ENCODE measurements at places on chromosomes 2 and 18.

DNA sequence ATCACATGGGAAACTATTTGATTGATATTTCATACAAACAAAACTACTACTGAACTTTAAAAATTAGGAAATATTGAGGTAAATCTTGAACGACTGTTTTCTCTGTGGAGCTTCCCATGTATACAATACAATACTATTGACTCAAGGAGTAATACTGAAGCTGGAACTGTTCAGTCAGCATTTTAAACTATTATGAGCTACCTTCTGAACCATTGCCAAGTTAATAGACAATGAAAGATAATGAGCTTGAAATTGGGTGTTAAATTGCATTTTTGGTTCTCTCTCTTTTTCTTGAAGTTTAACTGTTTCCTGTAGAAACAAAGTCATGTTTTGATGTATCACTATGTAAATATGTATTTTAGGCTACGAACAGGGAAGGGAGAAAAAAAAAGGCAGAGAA, 569.2 kb downstream of the ZEB2 start:
- DNase-seq, result no peak

GRCh38 chr2:147867050-147867449, 22.2 kb downstream of the ACVR2A start:
- no peak for DNase-seq

GRCh38 chr2:235135990-235136561, 184.3 kb downstream of the SH3BP4 start:
- peak; percentile 45 for DNase-seq

GRCh38 chr2:43792653-43793052, 18.8 kb downstream of the DYNC2LI1 start:
- no peak for DNase-seq

GRCh38 chr18:57002627-57003026, 144.3 kb upstream of the BOD1L2 start:
- no peak for DNase-seq

- no peak for DNase-seq
Measured at GRCh38 chr2:233705911-233706506, 6.7 kb upstream of the UGT1A5 start.

GRCh38 chr2:101040761-101041160, 38.7 kb downstream of the RPL31 start:
- no peak for DNase-seq

- DNase-seq, result no peak
Measured at GRCh38 chr2:220935789-220936321, 636.2 kb downstream of the EPHA4 start.

DNA sequence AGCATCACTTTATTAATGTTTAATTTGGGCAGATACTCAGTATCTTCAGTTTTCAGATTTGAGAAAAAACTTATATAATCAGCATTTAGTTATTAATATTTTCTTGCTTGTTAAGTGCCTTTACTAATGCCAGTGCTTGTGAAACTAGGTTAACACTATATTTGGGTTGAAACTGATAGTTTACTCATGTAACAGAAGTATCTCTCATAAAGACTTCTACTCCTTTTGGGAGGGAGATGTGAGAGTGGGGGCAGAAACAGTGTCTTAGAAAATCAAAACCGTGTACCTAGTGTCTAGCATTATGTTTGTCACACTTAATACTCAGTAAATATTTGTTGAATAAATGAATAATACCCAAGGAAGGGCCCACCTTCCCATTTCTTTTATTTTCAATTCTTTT, 129.5 kb downstream of the MSTN start:
- no peak for DNase-seq

DNA sequence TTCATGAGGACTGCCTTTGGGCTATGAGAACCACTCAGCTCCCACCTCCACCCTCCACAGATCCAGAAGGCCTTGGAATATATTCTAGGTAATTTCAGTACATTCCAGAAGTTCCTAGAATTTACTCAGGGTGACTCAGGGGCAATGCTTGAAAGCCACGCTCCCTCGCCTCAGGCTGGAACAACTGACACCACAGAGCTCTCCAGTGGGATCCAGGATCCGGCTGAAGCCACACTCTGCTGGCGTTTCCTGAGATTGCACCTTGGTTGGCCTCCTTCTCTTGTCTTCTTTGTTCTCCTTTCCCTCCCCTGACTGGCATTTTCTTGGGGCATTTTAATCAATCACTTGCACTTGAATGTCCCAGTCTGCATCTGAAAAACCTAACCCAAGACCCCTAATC, 92.6 kb upstream of the KCNE4 start:
- no peak for DNase-seq

DNA sequence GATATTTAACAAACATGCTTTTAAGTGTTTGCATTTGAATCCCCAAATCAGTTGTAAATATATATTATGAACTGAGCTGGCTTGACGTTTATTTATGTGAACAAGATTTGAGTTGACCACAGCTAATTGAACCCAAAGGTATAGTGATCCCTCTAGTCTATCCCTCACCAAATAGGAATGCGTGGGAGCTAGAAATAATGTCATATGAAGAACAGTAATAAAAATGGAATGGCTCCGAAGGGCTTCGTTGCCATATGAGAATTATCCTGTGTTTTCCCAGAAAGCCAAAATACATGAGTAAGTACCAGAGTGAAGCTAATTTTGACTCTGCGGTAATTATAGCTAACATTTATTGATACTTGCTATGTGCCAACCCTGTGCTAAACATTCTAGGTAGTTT, 142.7 kb downstream of the ADCYAP1 start:
- DNase-seq, result no peak

DNA sequence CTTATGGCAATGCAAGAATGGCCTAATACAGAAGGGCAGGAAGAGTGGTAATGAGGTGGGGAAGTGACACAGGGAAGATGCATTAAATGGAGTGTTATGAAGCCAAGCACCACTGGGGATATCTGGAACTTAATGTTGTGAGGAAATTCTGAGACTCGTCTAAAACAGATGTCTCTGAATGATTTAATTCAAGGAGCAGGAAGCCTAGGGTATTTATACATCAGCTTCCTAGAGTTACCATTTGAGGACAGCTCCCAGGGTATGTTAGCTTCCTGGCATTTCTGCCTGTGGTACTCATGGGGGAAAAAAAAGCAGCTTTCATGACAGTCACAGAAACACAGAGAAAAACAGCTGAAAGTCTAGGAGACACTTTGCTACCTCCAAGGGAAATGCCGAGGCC, 989.5 kb downstream of the CBLN2 start:
- DNase-seq, result no peak

- DNase-seq, result no peak
Measured at GRCh38 chr2:1598041-1598710, 146.1 kb downstream of the PXDN start.

DNA sequence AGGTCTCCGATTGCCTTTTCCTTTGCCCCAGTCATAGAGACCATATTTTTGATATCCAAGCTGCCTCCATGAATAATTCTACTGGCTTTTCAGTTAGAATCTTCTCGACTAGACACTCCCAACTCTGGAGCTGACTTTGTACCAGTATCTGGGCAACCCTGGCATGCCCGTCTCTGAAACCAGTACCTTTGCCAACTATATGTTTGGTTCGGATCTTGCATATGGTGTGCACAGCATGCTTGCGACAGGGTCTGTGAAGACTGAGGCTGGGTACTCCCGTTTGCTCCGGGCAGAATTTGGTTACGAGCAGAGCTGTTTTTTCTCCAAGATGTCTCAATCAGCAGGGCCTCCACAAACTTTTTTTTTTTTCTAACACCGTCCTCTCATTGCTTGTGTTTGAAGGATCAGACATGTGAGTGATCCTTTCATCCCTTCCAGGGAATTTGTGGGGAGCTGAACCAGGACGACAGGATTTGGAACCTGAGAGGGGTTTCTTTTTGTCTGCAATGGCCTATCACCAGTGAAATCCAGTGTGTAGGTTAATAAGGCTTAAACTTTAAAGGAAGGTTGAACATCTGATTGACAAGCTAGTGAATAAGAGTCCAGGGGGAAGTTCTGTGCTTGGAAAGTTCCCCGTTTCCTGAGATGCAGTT, 322.3 kb downstream of the MYCN start:
- DNase-seq, result no peak

GRCh38 chr2:69382547-69382946, 4.5 kb downstream of the GFPT1 start:
- no peak for DNase-seq

All from CD4-positive, alpha-beta T cell treated with Interferon alpha-2 for 1 hour (primary cell).